ENCODE measurements at places on chromosomes 12 and 14.

DNA sequence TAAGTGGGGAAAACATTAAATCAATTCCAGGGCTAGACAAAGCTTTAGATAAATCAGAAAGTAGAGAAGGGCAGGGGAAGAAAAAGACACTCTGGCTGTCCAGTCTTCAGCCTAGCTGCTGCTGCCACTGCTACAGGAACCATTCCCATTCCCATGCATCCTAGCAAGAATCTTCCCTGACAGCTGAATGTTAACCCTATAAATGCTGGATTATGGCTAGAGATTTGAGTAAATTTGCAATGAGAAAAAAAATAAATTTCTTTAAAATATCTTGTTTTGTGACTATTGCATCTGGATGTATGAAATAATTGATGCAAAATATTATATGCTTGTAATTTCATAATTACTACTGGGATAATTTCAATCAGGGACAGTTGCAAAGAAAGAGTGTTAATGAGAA lies 15.0 kb upstream of the CDKN3 start:
- DNase-seq = no peak

DNA sequence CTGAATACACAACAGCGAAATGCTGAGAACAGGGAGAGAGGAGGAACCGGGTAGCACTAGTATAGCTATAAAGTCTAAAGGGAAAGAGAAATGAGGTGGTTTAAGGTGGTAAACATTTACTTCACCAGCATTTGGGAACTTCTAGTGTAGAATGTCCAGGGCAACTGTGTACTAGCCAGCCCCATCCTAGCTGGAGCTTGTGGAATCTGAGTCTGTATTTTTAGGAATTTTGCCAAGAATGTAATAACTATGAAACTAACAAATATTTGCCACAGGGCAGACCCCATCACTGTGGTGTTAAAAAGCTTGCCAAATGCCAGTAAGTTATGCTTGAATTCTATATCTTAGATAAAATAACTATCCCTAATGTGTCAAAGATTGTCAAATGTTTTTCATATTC lies 398.9 kb upstream of the MIS18BP1 start:
- no peak for DNase-seq

DNA sequence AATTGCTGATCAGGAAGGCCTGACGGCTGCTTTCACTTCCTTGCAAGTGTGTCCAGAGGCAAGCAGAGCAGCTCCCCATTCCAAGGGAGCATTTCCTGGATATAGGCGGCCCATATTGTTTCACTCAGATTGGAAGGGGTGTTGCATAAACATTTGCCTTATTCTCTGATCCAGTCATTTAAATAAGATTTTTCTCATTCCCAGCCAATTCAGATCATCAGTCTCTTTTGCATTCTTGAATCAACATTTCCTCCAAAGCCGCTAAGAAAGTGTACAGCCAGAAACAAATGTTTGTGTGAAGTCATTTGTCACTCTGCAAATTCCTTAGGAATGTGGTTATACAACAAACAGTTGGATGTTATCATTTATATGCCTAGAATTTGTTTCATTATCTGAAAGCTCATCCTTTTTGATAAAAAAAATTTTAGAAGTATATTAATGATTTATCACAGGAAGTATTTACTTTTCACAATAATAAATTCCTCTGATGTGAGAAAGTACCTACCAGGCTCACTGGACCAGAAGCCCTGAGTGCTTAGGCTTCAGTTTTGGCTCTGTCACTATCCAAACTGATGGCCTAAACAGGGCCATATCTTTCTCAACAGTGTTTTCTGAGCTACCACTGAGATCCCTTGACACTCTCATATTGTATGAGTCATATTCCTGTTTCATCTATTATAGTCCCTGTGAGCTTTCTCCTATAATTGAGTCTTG lies 379.6 kb downstream of the CCDC91 start:
- DNase-seq = no peak

- DNase-seq = no peak
These were observed at the start of gene BEST3 for GRCh38 chr12:69698769-69699540. Gene BEST3, minus strand, starts transcription at chr12:69699303. Its CDS starts 1,505 bp downstream, at chr12:69697798.

GRCh38 chr14:76352639-76353281 lies 23.2 kb upstream of the ESRRB start:
- no peak for DNase-seq

GRCh38 chr12:87866578-87867292 lies 162.5 kb downstream of the C12orf50 start:
- no peak for DNase-seq

Data from iPS DF 6.9 (cell line).